Activated T-cell treated with anti-CD3 and anti-CD28 coated beads, Interleukin-2, amount 50 U/mL, for 4 hours (primary cell): ENCODE measurements at places on chromosomes 2 and 18.

DNA sequence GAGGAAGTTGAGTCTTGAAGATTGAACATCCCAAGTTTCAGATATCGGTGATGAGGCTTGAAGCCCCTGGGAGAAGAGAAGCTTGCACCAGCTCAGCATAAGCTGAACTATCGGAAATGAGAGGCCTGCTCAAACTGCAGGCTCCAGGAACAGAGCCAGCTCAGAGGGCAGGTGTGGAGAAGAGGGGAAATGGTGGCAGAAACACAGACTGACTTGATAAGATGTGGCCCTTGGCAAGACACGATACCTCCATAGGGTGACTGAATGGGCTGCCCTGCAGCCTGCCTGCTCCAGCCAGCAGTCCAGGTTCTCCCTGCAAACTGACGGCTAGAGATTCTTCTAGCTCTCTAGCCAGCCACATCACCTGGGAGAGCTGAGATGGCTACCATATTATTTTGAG lies 86.6 kb downstream of the MYT1L start:
- DNase-seq = no peak

DNA sequence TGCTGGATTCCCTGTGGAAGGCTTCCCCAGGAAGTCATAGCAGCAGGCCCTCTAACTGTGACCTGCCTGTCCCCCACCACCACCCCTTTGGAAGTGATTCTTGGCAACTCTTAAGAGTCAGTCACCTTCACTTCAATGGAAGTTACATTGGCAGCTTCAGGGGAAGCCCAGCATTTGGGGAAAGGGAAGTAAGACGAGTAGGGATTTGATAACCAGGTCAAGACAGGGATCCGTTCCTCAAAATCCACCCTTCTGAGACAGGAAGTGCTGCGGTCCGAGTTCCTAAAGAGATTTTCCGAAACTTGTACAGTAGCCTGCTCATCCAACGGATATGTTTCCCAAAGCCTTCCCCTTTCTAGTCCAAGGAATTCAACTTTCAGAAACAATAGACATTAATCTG lies 54.2 kb downstream of the MRPL35 start:
- no peak for DNase-seq

DNA sequence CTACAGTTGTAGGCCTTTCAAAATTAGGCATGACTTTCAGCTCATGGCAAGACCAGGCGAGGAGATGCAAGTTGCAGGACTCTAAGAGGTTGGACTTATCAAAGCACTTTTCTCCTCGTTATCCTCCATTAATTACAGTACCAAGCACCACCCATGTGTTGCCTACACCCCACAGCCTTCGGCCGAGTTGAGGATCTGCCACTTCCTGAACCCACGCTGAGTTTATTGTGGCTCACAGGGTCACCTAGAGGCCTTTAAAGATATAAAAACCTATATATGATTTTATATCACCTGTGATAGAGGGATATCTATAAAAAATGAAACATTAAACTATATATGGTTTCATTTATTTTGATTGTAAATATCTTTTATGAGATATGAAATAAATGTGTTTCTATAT lies 2.6 kb downstream of the UGT1A10 start:
- DNase-seq = no peak

DNA sequence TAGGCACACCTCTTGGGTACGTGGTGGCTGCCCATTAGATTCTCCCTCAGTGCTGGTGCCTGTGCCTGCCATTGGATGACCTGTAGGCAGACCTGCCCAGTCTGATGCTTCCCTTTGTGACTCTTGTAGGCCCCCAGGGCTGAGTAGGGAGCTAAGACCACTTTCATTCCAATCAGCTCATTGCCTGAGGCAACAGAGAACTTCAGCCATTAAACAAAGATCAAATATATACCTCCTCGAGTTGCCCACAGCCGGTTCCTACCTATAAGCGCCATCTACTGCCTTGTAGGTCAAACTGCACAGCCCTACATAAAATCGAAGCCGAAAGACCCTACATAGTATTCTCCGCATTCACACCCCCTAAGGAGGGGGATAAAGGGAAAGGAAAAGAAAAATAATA lies 184.6 kb downstream of the ETAA1 start:
- DNase-seq = no peak

DNA sequence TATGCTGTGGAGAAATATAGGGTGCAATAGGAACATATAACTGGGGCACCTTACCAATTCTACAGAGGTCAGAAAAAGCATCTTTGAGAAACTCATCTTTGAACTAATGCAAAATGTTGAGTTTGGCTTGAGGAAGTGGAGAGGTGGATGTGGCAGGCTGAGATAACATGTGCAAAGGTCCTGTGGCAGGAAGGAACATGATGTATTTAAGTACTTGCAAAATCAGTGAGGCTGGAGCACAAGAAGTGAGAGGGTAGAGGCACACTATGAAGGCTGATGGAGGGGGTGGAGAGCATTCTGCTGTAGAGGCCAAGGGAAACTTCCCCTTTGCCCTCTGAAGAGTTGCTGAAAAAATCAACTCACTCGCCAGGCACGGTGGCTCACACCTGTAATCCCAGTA lies 14.7 kb upstream of the RAB1A start:
- DNase-seq = no peak

GRCh38 chr18:12907258-12907925 lies 23.4 kb upstream of the PTPN2 start:
- no peak for DNase-seq

GRCh38 chr18:35729991-35730668 lies 148.6 kb downstream of the GALNT1 start:
- no peak for DNase-seq

GRCh38 chr2:61421611-61422010 lies 49.3 kb downstream of the USP34 start:
- peak; percentile 25 for DNase-seq

DNA sequence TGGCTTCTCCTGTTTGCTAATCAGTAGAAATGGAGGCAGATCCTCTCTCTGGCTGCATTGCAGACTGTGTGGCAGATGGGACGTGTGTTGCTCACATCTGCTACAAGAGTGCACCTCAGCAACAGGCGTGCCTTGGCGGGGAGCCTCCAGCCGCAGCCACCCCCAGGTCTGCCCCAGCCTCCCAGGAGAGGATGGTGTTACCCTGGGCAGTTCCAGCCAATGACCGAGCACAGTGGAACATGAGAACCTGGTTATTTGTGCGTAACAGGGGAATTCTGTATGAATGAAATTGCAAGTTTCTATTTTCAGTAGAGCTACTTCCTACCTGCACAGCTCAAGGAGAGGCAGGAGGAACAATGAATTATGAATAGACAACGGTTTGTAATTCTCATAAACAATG lies 130.6 kb upstream of the CBLN2 start:
- no peak for DNase-seq
